ENCODE measurements at places on chromosomes 12 and 14.
A peak's percentile ranks its signal among the peaks of the same experiment; 100 is the strongest.

- no peak for DNase-seq
Measured at GRCh38 chr14:35678403-35679028, 130.6 kb downstream of the RALGAPA1 start.

DNA sequence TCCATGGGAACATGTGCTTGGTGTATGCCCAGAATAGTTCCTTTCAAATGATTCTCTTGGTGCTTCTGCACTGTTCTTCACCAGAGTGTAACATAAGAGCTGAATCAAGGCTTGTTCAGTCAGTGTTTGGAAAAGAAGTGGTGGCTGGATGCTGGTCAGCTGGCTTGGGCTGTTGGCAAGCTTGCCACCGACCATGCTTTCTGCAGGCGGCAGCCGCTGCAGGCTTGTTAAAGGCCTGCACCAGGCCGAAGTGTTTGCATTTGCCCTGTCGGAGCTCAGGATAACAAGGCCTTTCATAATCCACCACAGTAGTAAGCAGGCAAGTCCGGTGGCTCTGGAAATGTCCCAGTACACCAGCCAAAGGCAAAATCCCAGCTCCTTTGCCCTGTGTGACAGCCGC is 26.9 kb downstream of the DAAM1 start:
- DNase-seq, result peak; percentile 95

DNA sequence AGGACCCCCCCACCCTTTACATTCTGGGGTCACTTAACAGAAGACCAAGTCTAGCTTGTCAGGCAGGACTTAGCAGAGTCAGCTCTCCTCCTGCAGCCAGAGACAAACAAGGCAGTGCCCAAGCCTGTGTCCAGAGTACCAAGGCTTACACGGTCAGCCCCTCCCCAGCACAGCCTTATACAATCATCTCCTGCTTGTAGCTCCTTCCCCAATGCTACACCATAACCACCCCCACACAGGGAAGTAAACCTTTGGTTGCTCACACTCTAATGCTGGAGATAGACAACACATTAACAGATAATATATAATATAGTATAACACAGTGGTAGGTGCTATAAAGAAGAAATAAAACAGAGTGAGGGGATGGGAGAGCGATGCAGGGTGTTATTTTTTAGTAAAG is 175.4 kb upstream of the PWP1 start:
- no peak for DNase-seq

- DNase-seq, result no peak
Measured at GRCh38 chr14:104953896-104954656, 24.1 kb downstream of the AHNAK2 start.

- no peak for DNase-seq
Measured at GRCh38 chr12:60148109-60148508, 552.3 kb downstream of the SLC16A7 start.

GRCh38 chr12:112964067-112964670 is 14.2 kb upstream of the OAS2 start:
- no peak for DNase-seq

DNA sequence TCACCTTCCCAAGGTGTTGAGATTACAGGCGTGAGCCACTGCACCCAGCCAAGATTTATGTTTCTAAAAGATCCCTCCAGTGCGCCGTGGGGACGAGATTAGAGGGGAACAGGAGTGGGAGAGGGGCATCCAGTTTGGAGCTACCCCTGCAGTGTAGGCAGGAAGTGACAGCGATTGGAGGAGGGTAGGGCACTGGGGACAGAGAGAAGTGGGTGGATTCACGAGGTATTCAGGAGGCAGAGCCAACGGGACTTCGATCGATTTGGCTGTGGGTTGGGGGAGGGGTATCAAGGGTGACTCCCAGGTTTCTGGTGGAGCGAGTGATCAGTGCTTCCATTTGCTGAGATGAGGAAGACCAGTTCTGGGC is 82.1 kb downstream of the CCDC92 start:
- no peak for DNase-seq

GRCh38 chr12:48105321-48105866 is 485 bp downstream of the SENP1 start:
- DNase-seq, result peak; percentile 16

DNA sequence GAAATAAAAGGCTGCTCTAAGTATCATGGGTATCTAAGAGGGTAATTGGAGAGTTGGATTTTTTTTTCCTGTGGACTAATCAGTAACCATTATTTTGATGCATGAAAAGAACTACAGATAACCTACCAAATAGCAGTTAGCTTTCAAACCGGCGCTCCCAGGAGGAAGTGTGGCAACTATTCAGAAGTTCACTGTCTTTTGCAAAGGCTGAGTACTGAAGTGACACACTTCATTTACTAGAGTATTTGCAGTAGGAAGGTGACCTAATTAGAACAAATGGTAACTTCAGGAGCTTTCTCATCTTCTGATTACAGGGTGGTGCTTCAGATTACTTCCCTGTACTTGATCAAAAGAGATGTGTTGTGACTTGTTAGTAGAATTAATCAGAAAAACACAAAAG is 87.7 kb downstream of the PELI2 start:
- DNase-seq, result no peak

DNA sequence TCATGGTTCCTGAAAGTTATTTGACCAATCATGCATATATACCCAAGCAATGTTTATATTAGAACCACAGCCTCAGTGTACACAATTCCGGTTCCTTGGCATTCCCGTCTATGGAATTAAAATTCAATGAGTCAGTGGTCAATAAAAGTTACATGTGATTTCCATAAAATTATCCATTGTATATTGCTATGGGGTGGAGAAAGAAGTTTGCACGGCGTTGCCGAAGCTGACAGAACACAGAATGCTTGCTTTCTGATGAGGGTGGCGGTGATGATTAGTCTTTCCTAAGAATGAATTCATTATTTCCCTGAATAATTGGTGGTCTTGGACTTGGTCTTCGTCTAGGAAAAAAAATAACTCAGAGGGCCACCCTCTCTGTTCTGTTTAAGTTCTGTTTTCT is 214.1 kb downstream of the ANO2 start:
- no peak for DNase-seq

- no peak for DNase-seq
Measured at GRCh38 chr14:56657604-56658003, 78.0 kb downstream of the TMEM260 start.

GRCh38 chr12:109763201-109763841 is 49.7 kb downstream of the FAM222A start:
- DNase-seq, result no peak

DNA sequence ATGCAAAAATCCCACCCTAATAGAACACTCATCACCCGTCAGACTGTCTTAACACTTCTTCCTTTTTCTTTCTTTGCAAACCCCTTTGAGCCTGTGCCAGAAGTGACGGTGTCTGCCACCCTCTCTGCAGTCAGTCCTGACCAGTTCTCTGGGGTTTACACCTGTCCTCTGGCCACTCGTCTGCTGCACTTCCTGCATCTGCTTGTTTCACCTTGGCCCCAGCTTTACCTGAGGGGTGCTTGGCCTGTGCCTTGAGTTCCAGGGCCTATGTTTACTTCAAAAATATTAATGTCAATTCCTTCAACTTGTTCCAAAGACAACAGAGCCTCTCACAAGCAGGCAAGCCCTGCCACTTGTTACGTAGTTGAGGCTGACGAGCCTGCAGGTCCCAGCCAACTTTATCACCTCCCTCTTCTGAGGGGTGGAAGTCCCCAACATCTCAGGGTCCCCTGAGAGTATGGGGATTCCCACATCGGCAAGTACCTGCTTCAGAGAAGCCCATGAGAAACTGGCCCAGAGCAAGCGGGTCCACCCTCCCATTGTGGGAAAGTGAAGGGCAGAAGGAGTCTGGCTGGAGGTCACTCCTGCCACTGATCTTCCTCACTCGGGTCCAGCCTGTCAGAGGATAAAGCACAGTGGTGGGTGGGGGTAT is 205.4 kb downstream of the DAD1 start:
- DNase-seq, result no peak

DNA sequence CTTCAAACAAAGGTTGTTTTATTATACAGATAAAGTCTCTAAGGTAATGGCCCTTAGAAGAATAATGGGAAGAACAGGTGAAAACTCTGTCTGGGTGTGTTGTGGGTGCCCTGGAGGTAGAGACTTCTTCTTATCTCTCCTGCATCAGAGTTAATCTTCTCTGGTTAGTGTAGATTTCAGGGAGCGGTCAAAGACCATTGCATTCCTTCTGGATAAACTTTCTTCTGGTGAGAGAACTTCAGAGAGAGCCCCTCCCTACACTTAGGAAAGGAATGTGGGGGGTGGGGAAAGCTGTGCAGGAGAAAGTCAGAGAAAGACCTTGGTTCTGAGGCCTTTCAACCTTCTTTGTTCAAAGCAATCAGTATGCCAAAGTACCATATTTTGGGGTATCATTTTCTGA is 658.5 kb downstream of the DIO2 start:
- DNase-seq, result no peak

GRCh38 chr14:32399920-32400319 is 70.8 kb downstream of the AKAP6 start:
- DNase-seq, result no peak

- DNase-seq, result no peak
Measured at GRCh38 chr14:70032447-70032846, 153.2 kb downstream of the SMOC1 start.

DNA sequence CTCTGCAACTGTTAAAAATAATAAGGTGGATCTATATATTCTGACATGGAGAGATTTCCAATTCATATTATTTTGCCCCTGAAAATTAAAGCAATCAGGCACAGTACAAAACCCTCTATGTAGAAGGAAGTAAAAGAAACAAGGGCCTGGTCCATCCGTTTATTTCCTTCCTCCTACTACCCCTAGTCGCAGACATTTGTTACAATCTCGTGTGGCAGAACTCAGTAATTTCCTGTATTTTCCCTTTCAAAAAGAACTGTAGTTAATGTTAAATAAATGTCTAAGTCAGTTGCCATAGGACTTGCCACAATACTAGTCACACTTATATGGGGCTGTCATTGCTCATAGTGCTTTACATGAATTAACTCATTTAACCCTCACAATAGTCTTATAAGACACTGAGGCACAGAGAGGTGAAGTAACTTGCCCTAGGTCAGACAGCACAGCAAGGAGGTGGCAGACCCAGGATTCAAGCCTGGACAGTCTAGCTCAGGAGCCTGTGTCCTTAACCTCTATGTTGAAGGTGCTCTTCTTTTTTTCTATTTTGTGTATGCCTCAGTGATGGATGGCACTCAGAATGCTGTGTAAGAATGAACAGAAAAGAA is 24.2 kb downstream of the NINJ2 start:
- no peak for DNase-seq

GRCh38 chr14:61516964-61517653 is 178.2 kb upstream of the HIF1A start:
- DNase-seq, result no peak

- DNase-seq, result peak; percentile 69
Measured at GRCh38 chr12:107525719-107526554, 159.7 kb upstream of the PWP1 start.

DNA sequence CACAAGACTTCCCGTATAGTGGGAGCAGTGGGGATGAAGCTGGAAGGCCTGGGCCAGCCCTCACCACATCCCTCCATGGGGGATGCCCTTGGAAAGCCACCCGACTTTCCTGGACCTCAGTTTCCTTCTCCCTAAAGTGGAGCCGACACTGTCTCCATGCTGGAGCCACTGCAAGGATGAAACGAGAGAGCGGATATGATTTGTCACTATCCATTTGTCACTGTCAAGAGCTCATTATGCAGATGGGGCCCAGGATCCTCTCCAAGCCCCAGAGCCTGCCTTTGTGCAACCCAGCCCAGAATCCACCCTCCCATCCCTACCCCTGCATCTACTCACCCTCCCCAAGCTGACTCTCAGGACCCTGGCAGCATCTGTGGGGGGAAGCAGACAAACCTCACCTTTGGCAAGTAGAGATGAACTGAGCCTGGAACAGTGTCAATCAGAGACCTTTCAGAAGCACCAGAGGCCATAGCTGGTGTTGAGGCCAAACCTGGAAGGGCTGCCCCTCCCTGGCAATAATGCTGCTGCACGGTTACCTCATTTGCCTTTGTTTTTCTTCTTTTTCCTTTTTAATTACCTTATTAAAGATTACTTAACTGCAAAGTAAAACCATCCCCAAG is 287.7 kb upstream of the RTL1 start:
- DNase-seq, result peak; percentile 58

DNA sequence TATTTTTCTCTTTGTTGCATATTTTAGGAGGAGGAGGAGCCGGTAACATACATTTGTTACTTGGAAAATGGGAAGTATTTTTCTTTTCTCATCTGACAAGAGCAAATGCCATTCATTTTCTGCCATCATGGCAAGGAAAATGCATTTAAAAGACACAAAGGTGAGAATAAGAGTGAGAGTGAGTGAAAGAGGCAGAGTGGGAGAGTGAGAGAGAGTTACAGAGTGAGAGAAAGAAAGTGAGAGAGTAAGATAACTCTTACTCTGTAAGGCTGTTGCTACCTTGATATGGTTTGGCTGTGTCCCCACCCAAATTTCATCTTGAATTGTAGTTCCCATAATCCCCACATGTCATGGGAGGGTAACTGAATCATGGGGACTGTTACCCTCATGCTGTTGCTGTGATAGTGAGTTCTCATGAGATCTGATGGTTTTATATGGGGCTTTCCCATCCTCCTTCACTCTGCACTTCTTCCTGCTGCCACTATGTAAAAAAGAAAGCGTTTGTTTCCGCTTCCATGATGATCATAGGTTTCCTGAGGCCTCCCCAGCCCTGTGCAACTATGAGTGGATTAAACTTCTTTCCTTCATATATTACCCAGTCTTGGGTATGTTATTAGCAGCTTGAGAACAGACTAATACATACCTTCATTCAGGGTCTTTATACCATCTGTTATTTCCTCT is 64.2 kb downstream of the ASCL1 start:
- no peak for DNase-seq

DNA sequence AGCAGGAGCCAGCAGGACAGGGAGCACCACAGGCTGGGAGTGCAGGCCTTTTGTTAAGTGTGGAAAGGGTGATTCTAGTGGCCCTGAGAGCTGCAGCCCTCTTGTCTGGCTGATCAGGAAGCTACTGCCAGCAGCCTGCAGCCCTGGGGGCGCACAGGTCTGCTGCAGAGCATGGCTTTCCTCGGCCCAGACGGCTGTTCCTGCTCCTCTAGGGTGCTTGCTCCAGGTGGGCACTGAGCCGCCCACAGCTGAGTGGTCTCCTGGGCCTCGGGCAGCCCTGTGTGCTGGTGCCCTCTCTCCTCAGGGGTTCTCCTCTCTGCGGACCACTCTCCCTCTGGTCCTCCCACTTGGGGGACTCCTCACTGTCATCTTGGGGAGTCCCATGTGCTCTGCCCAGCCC is 18.9 kb downstream of the CCDC88C start:
- no peak for DNase-seq

- no peak for DNase-seq
Measured at GRCh38 chr14:64772397-64772950, 68.2 kb downstream of the PLEKHG3 start.

DNA sequence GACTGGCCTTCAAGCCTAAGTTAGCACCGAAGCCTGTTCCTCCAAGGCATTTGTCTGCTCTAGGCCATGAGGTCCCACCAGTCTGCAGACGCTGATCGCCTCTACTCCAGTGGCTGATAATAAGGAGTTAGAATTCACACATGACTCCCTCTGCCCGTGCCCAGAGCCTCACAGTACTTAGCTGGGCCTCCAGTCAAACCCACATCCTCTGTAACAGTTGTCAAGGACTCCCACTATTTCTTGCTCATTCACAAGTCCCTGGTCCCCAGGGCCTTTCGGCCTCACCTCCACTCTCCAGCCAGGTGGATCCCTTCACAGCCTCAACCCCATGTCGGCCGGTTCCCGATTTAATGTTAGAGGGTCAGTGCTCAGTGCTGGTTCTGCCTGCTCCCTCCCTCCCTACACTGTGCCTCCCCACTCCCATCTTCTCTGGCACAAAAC is 6.3 kb upstream of the KRT5 start:
- no peak for DNase-seq

- no peak for DNase-seq
Measured at GRCh38 chr14:22573804-22574203, 15.2 kb downstream of the DAD1 start.

- no peak for DNase-seq
Measured at GRCh38 chr14:53567236-53567780, 389.3 kb downstream of the BMP4 start.

Data from lower leg skin (tissue), 4 donors.